ENCODE measurements at places on chromosomes 16 and 17.

GRCh38 chr17:82065193-82065637 lies 389 bp downstream of the DUS1L start:
- no peak for DNase-seq

GRCh38 chr17:70123193-70123592 lies 46.1 kb upstream of the KCNJ2 start:
- DNase-seq, result no peak

GRCh38 chr17:78450696-78451345 lies 72.4 kb downstream of the PGS1 start:
- no peak for DNase-seq

DNA sequence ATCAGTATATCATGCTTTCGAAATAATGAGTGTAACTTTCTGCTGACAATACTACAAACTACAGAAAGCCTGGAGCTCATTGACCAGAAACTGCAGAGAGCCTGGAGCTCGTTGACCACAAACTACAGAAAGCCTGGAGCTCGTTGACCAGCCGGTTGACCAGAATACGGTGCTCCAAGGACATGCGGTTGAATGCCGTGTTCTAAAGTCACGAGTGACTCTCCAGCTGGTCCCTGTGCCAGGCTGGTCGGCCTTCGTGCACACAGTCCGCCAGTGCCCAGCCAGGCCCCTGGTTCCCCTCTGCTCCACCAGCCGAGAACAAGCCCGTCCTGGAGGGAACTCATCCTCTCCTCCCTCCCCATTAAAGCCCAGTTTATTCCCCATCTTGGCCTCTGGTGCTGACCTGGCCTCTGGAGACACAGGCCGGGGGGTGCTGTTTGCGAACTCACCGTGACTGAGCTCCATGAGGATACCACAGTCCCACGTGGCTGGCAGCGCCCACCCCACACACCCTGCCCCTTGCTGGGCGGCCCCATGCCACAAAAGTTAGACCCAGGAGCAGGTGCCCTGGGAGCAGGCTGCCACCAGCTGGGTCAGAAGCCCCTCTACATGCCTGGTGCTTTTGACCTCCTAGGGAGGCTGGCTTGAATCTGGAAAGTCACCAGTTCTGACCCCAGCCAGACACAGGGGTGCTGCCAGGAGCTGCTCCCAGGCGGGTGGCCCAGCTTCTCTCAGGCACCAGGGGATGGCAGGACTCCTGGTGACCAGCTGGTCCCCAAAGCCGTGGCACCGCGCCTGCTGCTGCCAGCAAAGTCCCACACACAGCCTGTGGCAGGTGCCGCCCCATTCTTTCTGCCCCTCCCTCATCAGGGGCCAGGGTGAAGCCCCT lies 15.5 kb upstream of the CDH15 start:
- no peak for DNase-seq

DNA sequence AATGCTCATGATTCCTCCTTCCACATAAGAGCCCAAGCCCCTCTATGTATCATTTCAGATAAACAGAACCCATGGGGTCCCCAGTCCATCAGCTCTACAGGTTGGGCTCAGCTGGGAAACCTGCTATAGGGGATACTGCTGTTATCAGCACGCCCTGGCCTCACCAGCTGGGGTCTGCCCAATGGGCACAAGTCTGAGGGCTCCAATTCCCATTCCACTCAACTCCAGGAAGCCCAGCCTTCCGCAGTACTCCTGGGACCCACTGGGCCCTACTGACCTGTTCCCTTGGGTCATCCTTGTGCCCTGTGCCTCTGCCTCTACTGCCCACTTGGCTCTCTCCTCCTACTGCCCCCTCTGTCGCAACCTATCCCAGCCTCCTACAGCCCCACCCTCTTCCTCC lies 16.2 kb upstream of the XYLT2 start:
- no peak for DNase-seq

GRCh38 chr17:40129498-40129897 lies 7.7 kb downstream of the MSL1 start:
- DNase-seq, result no peak

DNA sequence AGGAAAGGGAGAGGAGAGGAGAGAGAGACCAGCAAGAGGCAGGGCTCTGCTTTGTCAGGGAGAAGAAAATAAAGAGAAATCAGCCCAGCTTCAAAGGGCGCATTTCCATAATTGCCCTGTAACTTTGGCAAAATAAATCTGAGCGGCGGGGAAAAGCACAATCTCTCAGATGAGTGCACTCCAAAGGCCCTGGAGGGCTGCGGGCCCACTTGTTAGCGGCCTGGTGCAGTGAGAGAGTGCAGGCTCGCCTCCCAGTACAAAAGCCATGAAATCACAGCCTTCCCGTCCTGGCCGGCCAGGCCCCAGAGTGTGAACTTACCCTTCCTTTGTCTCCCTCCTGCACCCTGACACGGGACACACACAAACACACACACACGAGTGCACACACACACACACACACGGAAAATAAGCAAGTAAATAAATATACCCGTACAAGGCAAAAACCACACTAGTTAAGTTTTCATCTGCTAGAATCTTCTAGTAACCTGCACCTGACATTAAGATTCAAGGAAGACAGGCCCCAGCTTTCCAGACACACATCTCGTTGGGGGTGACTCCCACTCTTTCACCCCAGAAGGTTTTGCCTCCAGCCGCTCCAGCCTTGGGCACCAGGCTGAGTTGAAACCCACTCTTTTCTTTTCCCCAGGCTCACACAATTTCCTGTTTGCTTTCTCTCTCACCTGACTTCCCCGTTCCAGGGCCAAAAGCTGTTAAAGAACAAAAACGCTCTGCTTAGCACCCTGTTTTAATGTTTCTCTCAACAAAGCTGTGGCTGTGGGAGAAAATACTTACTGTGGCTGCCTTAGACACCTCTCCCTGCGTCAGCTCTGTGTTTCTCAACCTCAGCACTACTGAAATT lies 8.5 kb downstream of the IRX3 start:
- DNase-seq, result no peak

GRCh38 chr16:57689762-57690558 lies 4.6 kb upstream of the DRC7 start:
- no peak for DNase-seq

GRCh38 chr16:73033271-73033998 lies 14.5 kb downstream of the ZFHX3 start:
- DNase-seq, result no peak

DNA sequence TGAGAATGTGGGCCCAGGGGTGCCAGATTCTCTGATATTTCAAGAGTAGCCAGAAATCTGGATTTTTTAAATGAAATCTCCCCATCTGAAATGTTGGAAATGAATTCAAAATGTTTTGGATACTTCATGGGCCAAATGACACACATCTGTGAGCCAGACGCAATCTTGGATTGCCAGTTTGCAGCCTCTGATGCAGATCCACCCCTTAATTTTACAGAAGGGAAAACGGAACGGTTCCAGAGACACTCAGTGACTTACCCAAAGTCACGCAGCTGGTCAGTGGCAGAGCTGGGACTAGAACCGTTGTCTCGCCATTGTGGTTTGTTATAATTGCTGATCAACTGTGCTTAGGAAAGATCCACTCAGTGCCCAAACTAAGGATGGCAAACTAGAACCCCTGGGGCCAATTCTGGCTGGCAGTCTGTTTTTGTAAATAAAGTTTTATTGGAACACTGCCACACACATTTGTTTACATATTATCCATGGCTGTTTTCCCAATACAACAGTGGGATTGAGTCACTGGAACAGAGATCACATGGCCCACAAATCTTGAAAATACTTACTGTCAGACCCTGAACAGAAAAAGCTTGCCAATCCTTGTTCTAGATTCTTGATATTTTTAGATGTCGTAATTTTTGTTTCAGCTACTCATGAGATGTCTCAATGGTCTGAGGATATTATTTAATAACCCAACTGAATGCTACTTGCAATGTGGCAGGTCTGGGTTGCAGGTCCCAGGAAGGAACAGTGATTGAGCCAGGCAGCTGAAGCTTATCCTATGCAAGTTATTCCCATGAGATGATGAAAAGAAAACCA lies 143.8 kb downstream of the AXIN2 start:
- no peak for DNase-seq

DNA sequence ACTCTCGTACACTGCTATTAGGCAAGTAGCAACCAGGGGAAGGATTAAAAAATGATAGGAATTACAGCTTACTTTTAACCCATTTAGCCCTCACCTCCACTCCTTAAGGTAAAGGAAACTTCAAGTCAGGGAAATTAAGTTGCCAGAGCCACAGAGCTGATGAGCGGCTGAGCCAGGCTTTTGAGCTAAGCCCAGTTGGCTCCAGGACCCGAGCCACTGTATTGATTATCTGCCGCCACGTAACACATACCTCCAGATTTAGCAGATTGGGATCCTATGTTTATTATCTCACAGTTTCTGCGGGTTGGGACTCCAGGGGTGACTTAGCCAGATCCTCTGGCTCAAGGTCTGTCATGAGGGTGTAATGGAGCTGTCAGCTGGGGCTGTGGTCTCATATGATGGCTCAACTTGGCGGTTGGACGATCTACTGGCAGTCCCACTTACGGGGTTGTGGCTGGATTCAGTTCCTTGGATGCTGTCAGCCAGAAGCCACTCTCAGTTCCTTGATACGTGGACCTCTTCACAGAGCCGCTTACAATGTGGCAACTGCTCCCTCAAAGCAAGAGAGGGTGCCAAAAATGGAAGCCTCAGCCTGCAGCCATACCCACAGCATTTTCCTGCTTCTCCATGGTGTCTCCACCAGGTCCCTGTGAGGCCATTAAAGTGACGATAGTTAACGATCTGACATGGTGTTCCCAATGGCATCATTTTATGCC lies 57.3 kb downstream of the TMEM186 start:
- no peak for DNase-seq

GRCh38 chr16:75305364-75306098 lies 54.1 kb upstream of the BCAR1 start:
- DNase-seq, result peak; percentile 34

DNA sequence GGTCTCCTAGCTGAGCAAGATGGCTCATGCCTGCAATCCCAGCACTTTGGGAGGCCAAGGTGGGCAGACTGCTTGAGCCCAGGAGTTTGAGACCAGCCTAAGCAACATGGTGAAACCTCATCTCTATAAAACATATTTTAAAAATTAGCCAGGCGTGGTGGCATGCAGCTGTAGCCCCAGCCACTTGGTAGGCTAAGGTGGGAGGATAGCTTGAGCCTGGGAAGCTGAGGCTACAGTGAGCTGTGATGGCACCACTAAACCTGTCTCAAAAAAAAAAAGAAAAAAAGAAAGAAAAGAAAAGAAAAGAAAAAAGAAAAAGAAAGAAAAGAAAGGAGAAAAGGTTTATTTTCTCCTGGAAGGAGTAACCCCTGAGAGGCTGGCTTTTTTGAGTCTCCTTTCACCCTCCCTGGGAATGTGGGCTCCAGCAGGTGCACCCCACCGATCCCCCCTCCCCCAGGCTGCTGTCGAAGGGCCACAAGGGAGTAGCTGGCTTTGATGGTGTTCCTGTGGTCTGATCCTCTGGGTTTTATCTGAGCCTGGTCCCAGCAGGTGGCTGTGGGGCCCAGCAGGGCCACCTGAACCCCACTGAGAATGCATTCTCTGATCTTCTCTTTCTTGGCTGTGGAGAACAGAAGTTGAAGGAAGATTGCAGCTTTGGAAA lies 29.9 kb upstream of the TNRC6C start:
- no peak for DNase-seq

DNA sequence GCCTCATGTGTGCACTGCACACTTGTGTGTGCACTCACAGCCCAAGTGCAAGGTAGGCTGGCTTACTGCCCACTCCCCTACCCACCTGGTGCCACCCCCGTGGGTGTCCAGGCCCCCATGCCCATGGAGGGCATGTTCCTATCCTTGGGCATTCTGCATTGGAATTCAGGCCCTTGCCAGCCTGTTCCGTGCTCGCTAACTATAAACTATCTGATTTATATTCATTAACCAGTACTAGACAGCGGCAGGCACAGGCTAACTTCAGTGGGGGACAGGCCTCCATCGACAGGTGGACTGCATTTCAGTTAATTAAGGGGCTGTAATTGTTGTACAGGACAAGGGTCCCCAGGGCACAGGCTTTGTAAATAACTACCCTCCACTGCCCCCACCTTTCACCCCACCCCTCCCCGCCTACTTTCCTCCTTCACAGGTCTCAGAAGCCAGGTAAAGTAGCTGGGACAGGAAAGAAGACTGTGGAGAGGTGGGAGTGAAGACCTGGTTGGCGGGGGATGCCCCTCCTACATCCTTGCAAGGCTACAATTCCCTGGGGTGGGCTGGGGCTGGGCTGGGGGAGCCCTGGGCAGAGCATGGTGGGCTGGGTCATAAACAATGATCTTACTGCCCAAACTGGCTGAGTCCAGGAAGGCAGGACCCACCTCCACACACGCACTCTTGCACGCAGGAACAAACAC lies 119.0 kb upstream of the LHX1 start:
- DNase-seq, result no peak

GRCh38 chr16:1175566-1176279 lies 22.8 kb downstream of the CACNA1H start:
- DNase-seq, result no peak

- DNase-seq, result no peak
These were observed 7.0 kb upstream of the PPP1R27 start for GRCh38 chr17:81841866-81842265.

GRCh38 chr17:29196769-29197515 lies 16.7 kb upstream of the MYO18A start:
- DNase-seq, result no peak

All from T-helper 2 cell (primary cell).